ENCODE measurements at places on chromosomes 16 and 17. TPM values are rescaled to one million over a fixed set of nuclear protein-coding genes. Genes with fewer than 3 reads are reported as not detected.

DNA sequence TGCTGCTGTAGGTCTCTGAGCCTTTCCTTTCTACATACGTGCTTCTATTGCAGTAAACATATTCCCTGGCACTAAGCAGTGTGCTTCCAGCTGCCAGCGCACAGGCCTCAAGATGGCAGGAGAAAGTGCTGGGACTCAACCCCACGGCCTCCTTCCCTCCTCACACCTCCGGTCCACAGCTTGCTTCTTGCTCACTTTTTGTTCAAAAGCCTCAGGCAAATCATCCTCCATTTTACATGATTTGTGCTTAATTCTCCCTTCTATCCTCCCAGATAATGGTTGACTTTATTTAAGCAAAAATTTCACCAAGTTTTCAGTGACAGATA lies 5.4 kb downstream of the CDK5R1 start:
- H3K27me3 ChIP-seq, result no peaks in the 10 kb centered on the region
- H3K36me3 ChIP-seq, result no peaks in the 10 kb centered on the region
- no peak for DNase-seq
- no peak overlapping the region for H3K27ac ChIP-seq
- H3K4me1 ChIP-seq, result no peaks in the 10 kb centered on the region

GRCh38 chr17:17603895-17604225 lies 12.4 kb upstream of the PEMT start:
- H3K4me3 ChIP-seq, result no peak overlapping the region
- no peaks in the 10 kb centered on the region for H3K36me3 ChIP-seq
- H3K27ac ChIP-seq, result no peak overlapping the region
- no peak for DNase-seq
- no peaks in the 10 kb centered on the region for H3K4me1 ChIP-seq

Gene PITPNM3
- total RNA-seq, result 13.6 TPM

Gene MYH1
- not detected for total RNA-seq

Gene TMEM220
- 9.3 TPM for total RNA-seq

Gene P2RX5
- 0.49 TPM for total RNA-seq

GRCh38 chr16:66471716-66472393 lies 44.8 kb downstream of the BEAN1 start:
- H3K27me3 ChIP-seq, result no peaks in the 10 kb centered on the region
- H3K4me1 ChIP-seq, result no peaks in the 10 kb centered on the region
- no peak overlapping the region for H3K27ac ChIP-seq
- H3K36me3 ChIP-seq, result no peaks in the 10 kb centered on the region
- no peak overlapping the region for H3K4me3 ChIP-seq

DNA sequence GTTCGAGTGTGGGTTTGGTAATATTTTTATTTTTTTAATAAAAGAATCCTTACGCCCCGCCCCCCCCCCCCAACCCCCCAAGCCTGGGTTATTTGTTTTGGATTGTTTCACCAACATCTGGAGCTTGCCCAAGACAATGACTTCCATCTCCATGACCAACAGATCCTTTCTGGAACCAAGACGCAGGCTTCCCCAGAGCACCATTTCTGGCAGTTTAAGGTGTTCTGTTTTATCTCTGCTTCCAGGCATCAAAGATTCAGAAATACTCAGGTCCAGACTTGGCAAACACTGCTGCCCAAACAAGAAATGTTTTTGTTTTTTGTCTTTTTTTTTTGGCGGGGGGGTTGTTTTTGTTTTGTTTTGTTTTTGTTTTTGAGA lies 56.1 kb downstream of the PLXDC1 start:
- no peak for DNase-seq
- peak overlapping the region; percentile 55 for H3K27ac ChIP-seq
- H3K4me3 ChIP-seq, result no peak overlapping the region
- H3K36me3 ChIP-seq, result no peaks in the 10 kb centered on the region
- H3K27me3 ChIP-seq, result no peaks in the 10 kb centered on the region

DNA sequence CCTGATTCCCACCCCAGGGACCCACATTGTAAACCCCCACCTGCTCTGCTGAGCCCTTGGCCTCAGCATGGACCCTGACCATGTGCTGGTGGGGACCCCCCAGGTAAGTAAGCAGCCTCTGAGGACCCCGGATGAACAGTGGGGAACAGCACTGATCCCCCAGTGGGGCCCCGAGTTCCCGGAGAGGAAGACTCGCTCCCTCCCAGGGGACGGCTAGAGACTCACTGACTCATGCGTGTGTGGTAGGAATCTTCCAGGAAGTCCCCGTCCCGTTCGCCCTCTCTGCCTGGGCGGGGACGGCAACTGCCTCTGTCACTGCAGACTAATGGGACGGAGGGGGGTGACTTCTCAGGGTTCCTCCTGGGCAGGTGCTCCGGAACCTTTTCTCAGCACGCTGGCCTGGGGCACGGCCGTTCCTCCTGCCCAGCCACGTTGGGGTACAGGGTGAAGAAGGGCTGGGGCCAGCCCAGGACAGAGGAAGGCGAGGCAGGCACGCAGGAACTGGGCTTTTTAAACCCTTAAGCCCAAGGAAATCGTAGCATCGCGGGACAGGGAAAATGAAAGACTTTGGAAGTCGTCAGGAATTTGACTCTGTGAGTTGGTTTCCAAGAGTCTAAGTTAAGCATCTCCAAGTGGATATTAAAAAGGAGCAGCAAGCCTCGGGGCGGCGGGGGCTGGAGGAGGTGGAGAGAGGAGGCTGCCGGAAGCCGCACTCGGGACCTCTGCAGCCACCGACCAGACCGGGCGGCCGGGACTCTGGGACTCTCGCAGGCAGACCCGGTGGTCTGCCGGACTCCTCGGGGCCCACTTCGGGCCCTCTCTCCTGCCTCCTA lies 178.7 kb downstream of the SEC14L1 start:
- H3K4me3 ChIP-seq, result peak overlapping the region; percentile 44
- H3K27me3 ChIP-seq, result no peaks in the 10 kb centered on the region
- H3K36me3 ChIP-seq, result no peaks in the 10 kb centered on the region
- H3K27ac ChIP-seq, result peak overlapping the region; percentile 92
- peak; percentile 96 for DNase-seq

GRCh38 chr16:58461056-58461455 lies 38.9 kb upstream of the NDRG4 start:
- peaks cover 21% of the 10 kb centered on the region for H3K4me1 ChIP-seq
- no peak for DNase-seq
- no peaks in the 10 kb centered on the region for H3K36me3 ChIP-seq
- H3K27ac ChIP-seq, result no peak overlapping the region
- peaks cover 39% of the 10 kb centered on the region for H3K27me3 ChIP-seq
- no peak overlapping the region for H3K4me3 ChIP-seq

GRCh38 chr16:84087001-84087400 lies 29.7 kb downstream of the MBTPS1 start:
- peaks cover 44% of the 10 kb centered on the region for H3K36me3 ChIP-seq
- DNase-seq, result no peak
- H3K4me3 ChIP-seq, result no peak overlapping the region
- no peaks in the 10 kb centered on the region for H3K27me3 ChIP-seq
